ENCODE measurements at places on chromosomes 3 and 15. TPM values are rescaled to one million over a fixed set of nuclear protein-coding genes. Genes with fewer than 3 reads are reported as not detected.

Gene SUSD5
- 11.2 TPM for total RNA-seq

Gene ZNF501
- 7.2 TPM for total RNA-seq

Gene NRROS
- 0.72 TPM for total RNA-seq

Gene HESX1
- 0.29 TPM for total RNA-seq

Gene RBP2
- total RNA-seq: not detected

Gene CMTM7
- total RNA-seq: 10.0 TPM

Gene GOLGA6D
- total RNA-seq: not detected

Gene ABHD17C
- total RNA-seq: 11.5 TPM

Gene CSK
- total RNA-seq: 30.6 TPM

DNA sequence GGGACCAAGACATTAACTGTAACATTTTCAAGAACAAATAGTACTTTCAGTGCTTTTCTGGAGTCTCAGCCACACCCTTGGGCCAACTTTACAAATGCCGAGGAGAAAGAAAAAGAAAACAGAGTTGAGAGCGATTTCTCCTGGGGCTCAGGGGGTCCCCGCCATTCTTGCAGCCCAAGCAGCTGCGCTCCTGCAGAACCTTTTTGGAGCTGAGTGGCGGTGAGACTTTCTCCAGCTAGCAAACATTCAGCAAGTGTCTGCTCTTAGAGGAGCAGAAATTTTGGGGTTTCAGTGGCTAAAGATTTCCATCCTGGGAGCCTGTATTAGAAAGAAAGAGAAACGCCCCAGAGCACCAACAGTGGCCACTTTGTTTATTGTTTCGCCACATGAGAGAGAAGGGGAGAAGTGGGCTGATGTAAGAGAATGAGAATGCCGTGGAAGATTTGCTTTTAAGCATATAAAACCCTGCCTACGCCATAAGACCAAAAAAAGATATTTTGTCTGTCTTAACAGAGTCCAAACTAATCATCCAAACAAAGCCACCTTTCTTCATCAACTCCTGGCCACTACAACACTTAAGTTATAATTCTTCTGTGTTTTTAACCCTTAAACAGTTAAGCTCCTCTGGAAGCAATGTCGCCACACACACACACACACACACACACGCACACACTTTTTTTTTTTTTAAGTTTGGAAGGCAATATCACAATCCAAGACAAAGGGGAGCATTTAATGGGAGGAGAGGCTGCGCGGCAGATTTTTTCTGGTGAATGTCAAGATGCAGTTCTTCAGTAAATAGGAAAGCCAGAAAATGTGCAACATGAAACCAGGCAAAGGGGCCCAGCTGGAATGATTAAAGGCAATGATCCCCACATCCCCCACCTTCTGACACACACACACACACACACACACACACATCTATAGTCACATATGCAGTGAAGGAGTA, 19.2 kb downstream of the EID1 start:
- peak; percentile 57 for DNase-seq

DNA sequence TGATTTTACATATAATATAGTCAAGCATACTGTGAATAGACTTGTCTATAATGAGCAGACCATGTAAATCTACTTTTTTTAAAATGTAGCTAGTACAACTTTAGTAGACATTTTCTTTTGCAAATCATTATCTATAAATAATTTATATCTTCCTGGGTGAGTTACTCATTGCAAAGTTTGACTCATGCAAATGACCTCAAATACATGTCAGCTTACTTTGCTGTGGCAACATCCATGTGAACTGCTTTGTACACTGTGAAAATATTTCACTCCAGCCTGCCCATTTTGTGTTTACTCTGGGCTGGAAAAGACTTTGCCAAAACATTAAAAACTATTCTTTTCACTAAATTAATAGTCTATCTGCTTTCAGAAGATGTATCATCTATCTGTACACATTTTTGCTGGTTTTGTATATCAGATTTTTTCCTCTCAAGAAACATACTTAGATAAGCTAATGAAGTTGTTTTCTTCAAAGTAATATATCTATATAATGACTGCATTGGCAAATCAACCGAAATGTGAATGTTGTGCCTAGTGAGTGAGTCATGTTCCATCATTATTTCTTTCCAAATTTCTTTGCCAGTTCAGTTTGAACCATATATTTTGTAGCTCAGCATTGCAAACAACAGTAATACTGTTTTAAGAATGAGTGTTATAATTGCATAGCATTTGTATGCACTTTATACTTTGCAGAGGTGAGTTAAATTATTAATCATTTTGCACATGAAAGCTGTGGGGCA, 26.5 kb downstream of the IGSF10 start:
- DNase-seq: peak; percentile 92

- no peak for DNase-seq
Measured at GRCh38 chr3:50624634-50625033, 7.7 kb downstream of the MAPKAPK3 start.

- DNase-seq: no peak
Measured at GRCh38 chr3:159488602-159489001, 500.0 kb upstream of the IL12A start.

DNA sequence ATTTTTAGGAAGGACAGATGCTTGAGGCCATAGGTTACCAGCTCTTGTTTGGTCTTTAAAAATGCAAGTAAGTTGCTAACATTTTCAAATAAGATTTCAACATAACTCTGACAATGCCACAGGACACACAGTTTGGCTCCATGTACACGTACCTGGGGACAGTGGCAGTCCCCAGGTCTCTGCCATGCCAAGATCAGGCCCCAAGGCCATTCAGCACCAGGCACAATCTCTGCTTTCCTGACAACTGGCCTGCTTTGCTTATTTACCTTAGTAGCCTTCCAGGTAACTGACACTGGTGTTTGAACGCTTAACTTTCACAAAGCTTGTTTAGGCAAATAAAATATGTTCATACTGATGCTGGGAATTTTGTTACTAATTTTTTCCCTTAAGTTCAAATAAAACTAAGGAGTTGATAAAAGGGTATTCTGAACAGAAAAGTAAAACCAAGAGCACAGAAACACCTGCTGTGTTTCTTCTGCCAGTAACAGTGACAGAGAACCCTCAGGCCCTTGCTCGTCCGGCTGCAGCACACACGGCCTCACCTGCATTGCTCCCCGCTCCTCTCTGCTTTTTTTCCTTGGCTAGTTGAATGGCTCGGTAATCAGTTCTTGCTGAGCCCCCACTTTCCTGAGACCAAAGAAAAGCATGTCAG, 16.5 kb downstream of the ZXDC start:
- DNase-seq: no peak

DNA sequence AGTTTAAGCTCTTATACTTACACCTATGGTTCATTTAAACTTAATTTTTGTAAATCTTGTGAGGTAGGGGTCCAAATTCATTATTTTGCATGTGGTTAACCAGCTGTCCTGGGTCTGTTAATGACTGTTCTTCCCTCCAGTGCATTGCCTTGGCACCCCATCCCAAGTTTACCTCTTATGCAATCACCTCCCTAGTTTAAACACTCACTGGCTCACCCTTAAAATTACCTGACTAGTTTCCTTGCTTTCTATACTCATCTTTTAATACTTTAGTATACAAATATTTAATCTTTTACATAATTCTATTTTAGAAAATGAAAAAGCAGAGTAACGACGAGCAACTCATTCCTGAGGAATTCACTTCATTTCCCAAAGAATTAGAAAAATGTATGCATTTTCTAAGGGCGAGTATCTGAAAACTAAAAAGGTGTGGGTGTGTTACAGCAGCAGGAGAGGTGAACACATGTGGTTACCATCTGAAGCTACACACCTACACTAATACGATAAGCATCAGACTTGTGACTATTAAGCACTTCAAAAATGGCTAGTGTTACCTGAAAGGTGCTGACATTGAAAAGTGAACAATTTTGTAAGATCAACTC, 33.7 kb downstream of the TJP1 start:
- DNase-seq: no peak

- no peak for DNase-seq
Measured at GRCh38 chr3:158313338-158313927, 203.5 kb downstream of the RSRC1 start.

- DNase-seq: no peak
Measured at GRCh38 chr3:187006864-187007630, 76.7 kb downstream of the ST6GAL1 start.

DNA sequence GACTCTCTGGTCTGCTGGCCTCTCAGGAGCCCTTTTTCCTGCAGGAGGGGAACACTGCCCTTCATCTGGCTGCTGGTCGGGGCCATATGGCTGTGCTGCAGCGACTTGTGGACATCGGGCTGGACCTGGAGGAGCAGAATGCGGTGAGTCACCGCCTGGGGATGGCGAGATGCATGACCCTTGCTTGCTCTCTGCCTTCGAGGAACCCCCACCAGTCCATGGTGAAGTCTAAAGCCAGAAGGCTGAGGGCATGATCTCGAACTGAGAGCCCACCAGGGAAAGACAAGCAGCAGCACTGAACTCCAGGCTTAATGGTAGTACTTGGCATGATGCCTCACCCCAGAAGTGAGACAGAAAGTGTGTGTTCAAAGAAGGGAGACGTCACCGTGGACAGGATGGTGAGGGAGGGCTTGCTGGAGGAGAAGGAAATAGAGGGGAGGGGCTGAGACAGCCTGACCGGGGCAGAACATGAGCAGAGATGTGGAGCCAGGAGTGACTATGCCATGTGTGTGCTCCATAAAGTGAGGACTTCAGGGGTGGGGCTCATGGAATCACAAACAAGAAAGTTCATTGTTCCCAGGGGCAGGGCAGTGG, 19.2 kb downstream of the ANKDD1A start:
- peak; percentile 82 for DNase-seq

All from osteoblast (primary cell).